ENCODE measurements at places on chromosomes 6 and 20.

DNA sequence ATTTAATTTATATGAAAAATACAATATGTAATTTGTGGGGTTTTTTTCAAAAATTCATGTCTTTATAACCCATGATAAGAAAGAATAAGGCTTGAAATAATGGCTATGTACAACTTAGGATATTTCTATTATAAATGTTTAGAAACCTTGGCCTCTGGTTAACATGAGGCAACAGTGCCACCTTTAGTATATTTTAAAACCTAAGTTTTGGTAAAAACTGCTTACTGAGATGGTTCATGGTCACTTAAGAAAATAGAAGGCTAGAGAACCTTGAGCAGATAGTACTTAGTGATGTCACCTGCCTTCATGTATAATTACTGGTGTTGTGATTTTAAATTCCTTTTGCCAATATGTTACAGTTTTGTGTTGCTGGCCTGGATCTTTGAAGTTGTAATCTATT lies 176.4 kb downstream of the ADGB start:
- no peak for DNase-seq

- DNase-seq = no peak
Measured at GRCh38 chr6:156126535-156126934, 650.6 kb upstream of the ARID1B start.

DNA sequence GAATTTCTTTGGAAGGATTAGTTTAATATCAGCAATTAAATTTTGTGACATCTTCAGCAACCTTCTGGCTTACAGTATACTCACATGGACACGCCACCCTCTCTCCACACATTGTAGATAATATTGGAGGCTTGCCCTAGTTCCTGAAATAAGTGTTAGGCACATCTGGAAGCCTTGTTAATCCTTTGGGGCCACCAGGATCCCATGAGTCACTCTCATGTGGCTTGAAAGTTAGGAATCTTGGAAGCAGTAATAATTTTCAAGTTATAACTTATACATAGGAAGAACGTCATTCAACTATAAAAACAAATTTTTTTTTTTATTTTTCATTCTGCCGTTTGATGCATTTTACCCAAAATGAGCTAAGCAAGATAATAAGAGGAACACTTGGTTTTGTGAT lies 20.5 kb downstream of the LAMA4 start:
- DNase-seq = no peak

- peak; percentile 97 for DNase-seq
Measured at GRCh38 chr6:10441004-10441654, 26.3 kb upstream of the TFAP2A start.

DNA sequence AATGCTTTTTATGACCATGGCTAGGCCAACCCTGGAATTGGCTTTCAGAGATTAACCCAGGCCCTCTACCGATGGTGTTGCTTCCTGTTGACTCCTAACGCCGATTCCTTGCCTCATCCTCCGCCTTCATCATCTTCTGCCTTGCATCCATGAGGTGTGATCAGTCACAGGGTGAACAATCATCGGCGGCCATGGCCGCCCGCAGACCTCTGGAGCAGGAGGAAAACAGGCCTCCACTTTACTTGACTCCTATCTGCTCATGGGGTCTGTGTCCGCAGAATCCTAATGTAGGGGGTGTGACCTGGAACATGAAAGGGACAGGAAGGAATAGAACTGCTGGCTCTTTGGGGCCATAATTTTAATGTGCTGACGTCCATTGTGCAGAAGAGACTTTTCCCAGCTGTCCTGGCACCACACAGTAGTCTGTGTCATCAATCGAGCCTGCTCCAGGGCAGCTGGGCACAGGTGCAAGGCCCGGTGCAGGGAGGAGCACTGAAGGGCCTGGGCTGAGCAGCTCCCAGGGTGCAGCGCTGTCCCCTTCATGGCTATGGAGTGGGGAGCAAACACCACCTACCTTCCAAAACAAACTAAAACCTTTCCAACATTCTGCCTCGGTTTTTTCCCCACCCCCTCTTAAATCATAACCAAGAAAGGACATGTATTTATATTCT lies 8.0 kb downstream of the SLC22A3 start:
- DNase-seq = no peak

DNA sequence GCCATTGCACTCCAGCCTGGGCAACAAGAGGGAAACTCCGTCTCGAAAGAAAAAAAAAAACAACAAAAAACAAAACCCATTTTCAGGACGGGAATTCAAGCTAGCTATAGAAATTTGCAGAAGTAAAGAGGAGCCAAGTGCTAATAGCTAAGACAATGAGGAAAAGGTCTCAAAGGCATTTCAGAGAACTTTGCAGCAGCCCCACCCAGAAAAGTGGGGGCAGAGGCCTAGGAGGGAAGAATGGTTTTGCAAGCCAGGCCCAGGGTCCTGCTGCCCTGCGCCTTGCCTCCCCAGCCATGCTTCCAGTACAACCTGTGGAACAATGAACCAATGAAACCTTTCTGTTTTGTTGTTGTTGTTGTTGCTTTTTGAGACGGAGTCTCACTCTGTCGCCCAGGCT lies 38.3 kb upstream of the SAMHD1 start:
- DNase-seq = no peak

All from mammary epithelial cell (primary cell).